ENCODE measurements at places on chromosomes 1 and 21.

GRCh38 chr21:17538576-17538975, 25.7 kb downstream of the CXADR start:
- DNase-seq: no peak

DNA sequence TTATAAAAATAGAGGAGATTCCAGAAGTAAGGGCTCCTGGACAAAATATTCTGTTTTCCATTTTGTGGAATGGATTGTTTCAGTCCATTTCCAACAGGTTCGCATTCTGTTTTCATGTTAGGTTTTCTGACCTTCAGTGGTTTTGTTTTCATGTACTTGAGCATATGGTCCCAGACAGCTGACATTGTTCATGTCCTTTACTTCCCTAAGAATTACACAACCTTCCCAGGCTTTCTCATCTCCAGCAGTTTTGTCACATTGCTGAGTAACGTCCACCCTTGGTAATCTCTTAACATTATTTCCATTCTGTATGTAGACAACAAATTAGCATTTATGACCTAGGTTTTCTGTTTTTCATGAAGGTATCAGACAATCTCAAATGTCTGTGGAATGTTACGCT, 21.0 kb upstream of the ERRFI1 start:
- DNase-seq: no peak

GRCh38 chr21:42973309-42973990, 912 bp upstream of the PKNOX1 start:
- no peak for DNase-seq

DNA sequence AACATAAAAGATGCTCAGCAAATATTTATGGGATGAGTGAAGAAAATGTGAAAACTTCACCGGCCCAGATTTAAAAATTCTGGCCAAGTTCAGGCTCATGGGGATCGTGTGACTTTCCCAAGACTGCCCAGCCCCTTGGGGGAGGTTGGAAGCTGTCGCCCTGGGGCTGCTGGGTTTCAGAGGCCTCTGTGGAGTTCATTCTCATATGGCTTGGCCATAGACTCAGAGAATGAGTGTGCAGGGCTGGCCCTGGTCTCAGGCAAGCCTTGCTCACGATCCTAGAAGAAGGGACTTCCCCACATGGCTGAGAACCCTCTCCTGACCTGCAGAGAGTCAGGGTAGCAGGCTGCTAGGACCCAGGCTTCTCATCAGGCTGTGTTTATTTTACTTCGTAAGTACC, 24.6 kb downstream of the PADI2 start:
- no peak for DNase-seq

DNA sequence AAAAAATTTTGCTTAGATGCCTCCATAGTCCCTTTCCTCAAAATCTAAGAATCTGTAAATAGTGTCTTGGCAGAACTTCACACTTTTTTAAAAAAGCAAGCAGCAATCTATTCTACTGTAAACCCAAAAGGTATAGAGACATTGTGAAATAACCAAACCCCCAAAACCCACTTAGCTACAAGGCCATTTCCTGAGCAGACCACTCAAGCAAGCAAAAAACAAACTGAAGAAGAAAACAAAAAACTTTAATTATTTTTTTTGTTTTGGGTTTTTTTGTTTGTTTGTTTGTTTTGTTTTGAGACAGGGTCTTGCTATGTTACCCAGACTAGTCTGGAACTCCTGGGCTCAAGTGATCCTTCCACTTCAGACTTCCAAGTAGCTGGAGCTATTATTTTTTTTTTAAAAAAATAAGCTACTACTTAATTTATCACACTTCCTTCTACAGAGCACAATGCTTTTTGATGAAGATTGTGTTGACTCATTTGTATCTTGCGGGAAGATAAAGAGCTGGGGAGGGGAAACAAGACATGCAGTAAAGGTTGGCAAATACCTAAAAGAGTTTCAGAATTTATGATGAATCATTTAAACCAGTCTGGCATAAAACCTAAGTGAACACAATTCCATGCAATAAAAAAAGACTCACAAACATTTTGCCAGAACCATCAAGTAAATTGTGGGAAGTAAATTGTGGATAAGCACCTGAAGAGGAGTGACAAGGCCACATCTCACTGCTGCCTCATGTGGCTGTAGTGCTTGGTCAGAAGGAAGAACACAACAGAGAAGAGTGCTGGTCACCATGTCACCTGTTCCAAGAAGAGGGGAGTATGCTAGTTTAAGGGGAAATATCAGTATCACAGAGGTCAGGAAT, 2.7 kb upstream of the PTPN22 start:
- no peak for DNase-seq

DNA sequence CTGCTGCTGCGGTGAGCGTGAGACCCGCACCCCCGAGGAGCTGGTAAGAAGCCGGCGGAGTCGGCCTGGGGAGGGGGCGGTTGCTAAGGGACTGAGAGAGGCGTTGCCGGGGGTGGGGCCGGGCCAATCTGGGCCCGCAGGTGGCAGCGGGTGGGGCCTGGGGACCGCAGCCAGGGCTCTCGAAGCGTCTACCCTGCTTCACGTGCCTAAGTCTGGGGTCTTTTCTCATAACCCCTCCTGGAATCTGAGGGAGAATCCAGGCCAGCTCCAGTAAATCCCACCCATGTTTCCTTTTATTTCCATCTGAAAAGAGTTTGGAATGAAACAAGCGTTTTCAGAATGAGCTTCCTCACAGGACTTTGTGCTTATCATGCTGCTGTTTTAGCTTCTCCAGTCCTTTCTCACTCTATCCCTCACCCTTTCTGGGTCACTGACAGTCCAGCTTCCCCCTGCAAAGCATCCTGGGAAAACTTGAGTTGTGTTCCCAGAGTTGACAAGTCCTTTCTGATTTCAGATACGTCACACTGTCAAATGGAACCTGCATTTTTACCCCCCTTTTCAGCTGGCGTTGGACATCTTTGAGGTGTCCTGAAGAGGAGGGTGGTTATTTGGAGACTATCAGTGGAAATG, 431 bp downstream of the CLCN6 start:
- no peak for DNase-seq

DNA sequence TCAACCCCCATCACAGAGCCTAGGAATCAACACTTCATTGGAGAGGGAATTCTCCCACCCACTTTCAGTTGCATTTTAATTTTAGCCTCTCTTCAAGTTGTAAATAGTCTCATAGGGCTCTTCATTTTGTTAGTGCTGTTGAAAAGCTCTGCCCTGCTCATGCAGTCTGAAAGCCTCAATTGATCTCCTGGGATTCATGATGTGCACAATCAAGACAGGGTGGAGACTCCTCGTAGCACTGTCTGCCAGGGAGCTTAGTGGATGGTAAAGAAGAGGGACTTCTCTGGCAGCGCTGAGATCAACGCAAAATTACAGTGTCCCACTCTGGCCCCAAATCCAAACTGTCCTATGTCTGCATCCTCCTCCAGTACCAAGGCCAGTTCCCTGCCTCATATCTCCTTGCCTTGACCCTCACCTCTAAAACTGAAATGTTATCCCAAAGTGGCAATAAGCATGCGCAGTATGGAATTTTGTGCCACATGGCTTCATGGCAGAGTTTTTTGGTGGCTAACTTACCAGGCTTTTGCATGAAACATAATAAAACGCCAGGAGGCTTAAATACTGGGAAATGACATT, 282.2 kb downstream of the CACNA1E start:
- no peak for DNase-seq

GRCh38 chr1:17335821-17336710, 28.1 kb downstream of the PADI4 start:
- DNase-seq: peak; percentile 55

DNA sequence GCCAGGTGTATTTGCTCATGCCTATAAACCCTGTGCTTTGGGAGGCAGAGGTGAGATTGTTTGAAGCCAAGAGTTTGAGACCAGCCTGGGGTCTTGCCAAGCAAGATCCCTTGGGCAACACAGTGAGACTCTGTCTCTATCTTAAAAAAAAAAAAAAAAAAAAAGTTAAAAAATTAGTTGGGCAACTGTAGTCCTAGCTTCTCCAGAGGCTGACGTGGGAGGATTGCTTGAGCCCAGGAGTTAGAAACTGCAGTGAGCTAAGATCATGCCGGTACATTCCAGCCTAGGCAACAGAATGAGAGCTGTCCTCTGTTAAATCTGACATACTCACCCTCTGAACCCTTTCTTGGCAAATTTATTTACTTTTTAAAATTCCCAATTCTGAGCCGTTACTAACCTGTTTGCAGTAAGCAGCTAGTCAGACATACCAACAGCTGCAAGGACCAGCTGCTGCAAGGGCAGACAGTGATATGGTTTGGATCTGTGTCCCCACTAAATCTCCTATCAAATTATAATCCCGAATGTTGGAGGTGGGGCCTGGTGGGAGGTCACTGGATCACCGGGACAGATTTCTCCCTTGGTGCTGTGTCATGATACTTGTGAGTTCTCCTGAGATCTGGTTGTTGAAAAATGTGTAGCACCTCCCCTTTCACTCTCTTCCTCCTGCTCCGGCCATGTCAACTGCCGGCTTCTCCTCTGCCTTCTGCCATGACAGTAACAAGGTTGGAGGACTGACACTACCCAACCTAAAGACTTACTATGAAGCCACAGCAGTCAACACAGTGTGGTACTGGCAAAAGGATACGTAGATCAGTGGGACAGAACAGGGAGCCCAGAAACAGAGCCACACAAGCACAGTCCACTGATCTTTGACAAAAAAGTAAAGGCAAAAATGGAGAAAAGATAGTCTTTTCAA, 10.6 kb downstream of the PARP1 start:
- no peak for DNase-seq

DNA sequence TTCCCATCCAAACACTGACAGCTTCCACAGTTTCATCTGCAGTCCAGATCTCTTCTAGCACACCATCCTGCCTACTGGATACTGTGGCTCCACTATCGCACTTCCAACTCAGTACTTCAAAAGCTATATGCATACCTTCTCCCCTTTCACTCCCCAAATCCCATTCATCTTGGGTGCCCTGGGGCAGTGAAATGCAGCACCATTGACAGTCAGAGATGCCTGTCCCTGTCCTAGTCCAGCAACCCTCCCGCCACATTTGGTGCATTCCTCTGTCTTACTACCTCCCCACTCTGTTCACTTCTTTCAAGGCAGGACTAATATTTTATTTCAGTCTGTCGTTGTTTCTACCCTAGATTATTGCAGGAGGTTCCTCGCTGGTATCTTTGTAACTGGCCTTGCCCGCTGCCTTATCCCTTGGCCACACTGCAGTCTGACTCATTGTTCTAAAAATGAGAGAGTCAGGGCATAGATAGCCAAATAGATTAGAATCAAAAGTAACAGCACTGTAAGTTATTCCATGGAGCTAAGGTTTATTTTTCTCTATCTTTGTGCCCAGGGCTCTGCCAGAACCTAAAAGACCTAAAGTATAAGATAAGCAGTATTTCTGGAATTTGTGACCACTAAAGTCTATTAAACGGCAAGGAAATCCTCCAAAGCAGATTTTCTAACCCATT, 96.7 kb downstream of the ESRRG start:
- no peak for DNase-seq

DNA sequence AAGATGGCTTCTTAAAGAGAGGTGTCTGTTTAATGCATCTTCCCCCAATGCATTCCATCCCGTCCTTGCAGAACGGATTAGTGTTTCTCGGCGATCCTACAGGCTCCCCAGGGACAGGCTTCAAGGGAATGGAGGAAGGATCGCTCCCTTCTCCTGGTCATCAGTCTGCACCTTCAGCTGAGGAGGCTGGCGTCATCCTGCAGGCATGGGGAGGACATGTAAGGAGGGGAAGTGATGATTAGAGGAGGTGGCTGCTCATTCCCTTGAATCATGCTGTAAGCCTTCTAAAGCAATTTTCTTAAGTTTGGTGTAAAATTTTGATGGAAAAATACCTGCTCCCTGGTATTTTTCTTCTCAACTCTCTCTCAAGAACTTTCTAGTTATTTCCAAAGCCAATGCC, 603.6 kb downstream of the NPHP4 start:
- no peak for DNase-seq

- no peak for DNase-seq
Observed at GRCh38 chr1:174652569-174653280, 205.0 kb downstream of the GPR52 start.

- no peak for DNase-seq
Observed at GRCh38 chr1:173478094-173478674, 1.0 kb downstream of the PRDX6 start.

DNA sequence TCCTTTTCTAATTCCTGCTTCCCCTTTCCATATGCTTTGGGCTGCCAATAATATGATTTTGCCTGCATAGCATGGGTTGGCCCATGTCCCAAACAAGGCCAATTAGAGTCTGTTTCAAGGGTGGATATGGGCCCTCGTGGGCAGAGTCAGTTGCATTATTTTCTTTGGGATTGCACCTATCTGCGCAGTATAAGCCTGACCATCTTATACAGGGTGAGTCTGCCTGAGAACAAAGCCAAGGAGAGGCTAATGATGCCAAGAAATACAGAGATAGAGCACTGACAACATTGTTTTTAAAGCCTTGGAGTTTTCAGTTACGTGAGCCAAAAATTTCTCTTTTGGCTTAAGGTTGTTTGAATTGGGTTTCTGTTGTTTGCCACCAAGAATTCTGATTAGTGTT, 18.6 kb downstream of the OVAAL start:
- DNase-seq: no peak

DNA sequence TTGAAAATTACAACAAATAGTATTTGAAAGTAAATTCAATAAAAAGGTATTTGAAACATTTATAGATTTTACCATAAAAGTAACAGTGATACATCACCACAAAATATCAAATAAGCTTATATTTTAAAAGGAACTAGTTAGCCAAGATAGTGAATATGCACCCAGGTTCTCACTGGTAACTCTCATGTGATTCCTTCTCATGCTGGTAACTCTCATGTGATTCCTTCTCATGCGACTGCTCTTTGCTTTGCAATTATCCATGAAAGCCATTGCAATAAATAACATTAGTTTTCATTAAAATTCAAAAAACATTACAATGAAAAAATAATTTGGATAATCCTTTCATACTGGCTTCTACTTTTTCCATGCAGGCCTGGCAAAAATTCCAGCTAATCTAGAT, 75.4 kb downstream of the AHCTF1 start:
- DNase-seq: no peak

DNA sequence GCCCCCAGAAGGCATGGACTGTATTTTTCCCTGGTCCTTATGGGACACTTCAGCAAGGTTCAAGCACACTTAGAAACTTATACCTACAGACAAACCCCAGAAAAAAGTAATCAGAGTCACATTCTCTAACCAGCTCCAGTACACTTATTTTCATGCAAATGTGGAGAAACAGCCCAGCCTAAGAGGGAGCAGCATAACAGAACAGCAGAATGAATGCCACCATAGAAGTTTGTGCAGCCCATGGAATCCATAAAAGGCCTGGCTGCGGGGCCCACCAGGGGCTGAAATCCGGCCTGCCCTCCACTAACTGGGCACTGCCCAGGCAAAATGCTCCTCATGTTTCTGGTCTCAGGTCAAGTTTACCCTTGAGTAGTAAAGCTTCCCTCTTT, 60.4 kb upstream of the ATP1A1 start:
- DNase-seq: no peak

DNA sequence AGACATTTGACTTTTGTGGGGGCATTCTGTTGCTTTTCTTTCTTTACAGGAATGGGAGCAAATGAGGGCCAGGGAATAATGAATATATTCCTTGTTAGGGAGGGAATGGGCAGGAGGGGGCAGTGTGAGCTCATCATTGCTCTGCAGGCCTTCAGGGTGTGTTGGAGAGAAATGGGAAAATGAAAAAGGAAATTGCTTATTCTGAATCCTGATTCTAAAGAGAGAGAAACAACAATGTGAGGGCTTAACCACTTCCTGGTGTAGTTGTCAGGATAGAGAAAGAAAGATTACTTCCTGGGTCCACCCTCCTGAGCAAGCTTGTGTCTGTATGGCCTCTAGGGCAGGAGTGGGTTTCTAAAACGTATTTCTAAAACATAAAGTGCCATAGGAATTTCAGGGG, 28.3 kb downstream of the VANGL2 start:
- DNase-seq: no peak

GRCh38 chr1:206893380-206893779, 3.9 kb upstream of the IL24 start:
- DNase-seq: no peak

Data from stimulated activated CD8-positive, alpha-beta memory T cell treated with anti-CD3 and anti-CD28 coated beads, Interleukin-4, amount 100 ng/mL, for 24 hours (primary cell).